Hepatocyte (in vitro differentiated cells): ENCODE measurements at places on chromosomes 5 and 9. TPM values are rescaled to one million over a fixed set of nuclear protein-coding genes. Genes with fewer than 3 reads are reported as not detected.

NIPAL4 gene
- 0.37 and 1.0 TPM in 2 replicates for polyA plus RNA-seq

PCDHGB4 gene
- polyA plus RNA-seq: 14.2 and 17.9 TPM in 2 replicates

MARCHF11 gene
- not detected in 2 replicates for polyA plus RNA-seq

IL4 gene
- not detected in 2 replicates for polyA plus RNA-seq

PLAC8L1 gene
- 0.52 and 1.1 TPM in 2 replicates for polyA plus RNA-seq
